ENCODE measurements at places on chromosomes 7 and 10. TPM values are rescaled to one million over a fixed set of nuclear protein-coding genes. Genes with fewer than 3 reads are reported as not detected.

Gene MUC12
- 2.5 TPM for total RNA-seq

Gene ASB10
- total RNA-seq, result not detected

Gene NCAPG2
- total RNA-seq, result 8.7 TPM

Gene STEAP1B
- total RNA-seq, result 1.1 TPM

- H3K4me3 ChIP-seq, result no peak overlapping the region
- no peak for DNase-seq
- peaks cover 15% of the 10 kb centered on the region for H3K27me3 ChIP-seq
- H3K36me3 ChIP-seq, result no peaks in the 10 kb centered on the region
These were observed 256.6 kb downstream of the RPS24 start for GRCh38 chr10:78290131-78290750.

DNA sequence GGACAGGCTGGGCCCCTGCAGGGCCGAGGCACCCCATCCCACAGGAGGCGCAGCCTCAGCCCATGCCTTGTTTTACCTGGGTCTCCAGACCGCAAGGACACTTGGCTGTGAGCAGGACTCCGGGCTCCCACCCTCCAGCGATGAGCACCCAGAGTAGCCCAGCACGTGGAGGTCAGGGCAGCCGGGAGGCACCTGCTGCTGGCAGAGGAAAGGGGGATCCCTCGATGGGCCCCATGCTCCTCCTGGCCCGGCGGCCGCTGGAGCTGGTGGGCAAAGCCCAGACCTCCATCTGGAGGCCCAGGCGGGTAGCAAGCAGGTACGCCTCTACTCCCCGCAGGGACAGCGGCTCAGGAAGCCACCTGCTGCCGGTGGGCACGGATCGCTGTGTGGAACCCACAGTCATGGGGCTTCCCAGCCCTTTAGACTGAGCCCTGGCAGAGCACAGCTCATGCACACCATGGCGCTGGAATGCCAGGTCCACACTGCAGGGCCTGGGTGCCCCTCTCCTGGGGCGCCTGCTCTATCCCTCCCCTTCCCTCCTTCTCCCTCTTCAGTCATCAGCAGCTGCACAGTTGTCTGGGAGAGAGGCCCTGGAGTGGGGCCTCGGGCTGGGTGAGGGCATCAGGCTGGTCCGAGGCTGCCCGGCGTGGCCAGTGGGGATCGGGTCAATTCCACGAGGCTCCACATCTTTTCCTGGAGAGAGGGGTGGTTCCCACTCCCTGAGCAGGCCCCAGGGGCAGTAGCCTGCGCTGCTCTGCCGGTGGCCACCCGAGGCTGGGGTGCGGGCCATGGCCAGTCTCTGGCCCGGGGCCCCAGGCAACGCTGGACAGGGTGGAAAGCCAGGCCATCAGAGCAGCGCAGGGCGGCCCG lies 65.7 kb downstream of the PWWP2B start:
- H3K27me3 ChIP-seq, result peaks cover 4% of the 10 kb centered on the region
- no peak for DNase-seq
- H3K4me1 ChIP-seq, result no peaks in the 10 kb centered on the region
- H3K27ac ChIP-seq, result no peak overlapping the region
- H3K36me3 ChIP-seq, result no peaks in the 10 kb centered on the region

- H3K4me3 ChIP-seq, result no peak overlapping the region
- no peak for DNase-seq
- no peaks in the 10 kb centered on the region for H3K27me3 ChIP-seq
- no peaks in the 10 kb centered on the region for H3K4me1 ChIP-seq
These were observed 1092.8 kb downstream of the SORCS3 start for GRCh38 chr10:105733924-105734323.
